Activated CD4-positive, alpha-beta memory T cell treated with anti-CD3 and anti-CD28 coated beads, Interleukin-2, amount 10 ng/mL, durations not matched to agents 7 days and 5 days (primary cell): ENCODE measurements at places on chromosomes 11 and 22.

- no peak for DNase-seq
These were observed 741 bp upstream of the MTA2 start for GRCh38 chr11:62602141-62603071.

DNA sequence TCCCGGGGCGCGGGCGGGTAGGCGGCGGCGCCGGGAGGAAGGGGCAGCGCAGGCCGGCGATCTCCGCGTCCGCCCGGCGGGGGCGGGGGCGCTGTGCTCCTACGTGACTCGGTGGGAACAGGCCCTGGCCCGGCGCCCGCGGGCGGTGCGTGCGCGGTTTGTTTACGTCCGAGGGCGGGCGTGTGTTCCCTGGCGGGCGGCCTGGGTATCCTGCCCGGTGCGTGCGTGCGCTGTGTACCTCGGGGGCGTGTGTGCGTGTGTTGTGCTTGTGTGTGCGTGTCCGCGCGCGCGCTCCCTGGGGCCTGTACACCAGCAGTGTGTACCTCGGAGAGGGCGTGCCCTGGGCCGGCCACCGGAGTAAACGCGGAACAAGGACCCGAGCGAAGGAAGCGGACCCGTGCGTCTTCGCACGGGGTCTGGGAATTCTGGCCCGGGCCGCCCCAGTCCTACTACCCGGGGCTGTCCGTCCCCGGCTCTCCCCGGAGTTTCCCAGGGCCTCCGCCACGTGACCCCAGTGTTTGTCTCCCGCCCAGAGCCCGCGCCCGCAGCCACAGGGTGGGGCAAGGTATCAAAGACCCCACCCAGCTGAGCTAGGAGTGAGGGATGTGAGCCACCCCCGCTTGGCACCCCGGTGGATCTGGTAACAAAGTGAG is 769 bp downstream of the MAFF start:
- DNase-seq: peak; percentile 69

- no peak for DNase-seq
These were observed 1.1 kb downstream of the DHCR7 start for GRCh38 chr11:71446942-71447688.

- DNase-seq: no peak
These were observed at the start of gene LRRC4C for GRCh38 chr11:41459465-41460401. Gene LRRC4C, minus strand, starts transcription at chr11:41459652.

DNA sequence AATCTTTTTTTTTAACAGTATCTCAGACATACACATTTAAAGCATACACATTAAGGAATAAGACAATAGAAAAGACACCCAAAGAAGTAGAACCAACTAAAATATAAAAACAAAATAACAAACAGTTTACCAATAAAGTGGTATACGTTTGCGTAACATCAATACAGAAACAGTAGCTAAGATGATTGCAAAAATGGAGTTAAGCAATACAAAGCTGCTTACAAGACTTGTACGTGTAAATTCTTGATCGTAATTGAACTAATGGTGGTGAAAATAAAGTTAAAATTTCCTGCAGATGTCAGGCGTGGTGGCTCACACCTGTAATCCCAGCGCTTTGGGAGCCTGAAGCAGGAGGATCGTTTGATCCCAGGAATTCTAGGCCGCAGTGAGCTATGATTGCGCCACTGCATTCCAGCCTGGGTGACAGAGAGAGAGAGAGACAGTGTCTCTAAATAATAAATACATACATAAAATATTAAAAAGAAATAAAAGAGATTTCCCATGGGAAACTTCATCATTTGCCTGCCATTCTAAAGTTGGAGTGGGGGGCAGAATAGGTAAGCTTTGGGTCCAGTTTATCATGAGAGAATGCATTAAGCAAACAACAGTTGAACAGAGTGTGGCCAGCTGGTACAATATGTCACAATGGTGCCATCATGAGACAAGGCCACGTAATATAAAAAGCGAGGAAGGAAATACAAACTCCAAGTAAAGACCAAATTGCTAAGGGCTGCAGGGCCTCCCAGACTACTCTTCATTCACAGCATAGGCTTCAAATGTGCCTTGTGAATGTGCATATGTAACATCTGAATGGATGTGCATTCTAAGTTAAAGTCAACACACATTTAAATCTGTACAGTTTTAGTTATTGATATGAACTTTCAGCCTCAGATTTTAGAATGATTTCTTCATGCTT is 38.9 kb upstream of the EED start:
- no peak for DNase-seq

DNA sequence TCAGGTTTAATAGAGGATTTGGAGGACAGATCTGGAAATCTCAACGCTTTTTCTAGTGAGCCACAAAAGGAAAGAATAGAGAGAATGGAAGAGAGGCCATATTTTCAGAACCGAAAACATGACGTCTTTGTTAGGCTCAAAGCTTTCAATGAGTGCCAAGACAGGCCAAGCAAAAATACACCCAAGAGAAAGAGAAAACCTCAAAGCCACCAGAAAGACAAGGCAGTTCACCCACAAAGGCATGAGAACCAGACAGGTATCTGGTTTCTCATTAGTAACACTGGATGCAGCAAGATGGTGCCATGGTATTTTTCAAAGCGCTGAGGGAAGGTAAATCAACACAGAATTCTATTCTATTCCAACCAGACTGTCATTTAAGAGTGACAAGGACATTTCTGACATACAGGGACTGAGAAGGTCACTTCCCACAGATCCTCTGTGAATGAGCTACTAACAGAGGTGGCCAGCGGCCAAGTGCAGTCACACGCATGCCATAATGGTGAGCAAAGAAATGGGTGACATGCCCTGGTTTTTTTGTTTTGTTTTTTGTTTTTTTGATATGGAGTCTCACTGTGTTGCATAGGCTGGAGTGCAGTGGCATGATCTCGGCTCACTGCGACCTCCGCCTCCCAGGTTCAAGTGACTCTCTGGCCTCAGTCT is 41.9 kb downstream of the TOLLIP start:
- no peak for DNase-seq

DNA sequence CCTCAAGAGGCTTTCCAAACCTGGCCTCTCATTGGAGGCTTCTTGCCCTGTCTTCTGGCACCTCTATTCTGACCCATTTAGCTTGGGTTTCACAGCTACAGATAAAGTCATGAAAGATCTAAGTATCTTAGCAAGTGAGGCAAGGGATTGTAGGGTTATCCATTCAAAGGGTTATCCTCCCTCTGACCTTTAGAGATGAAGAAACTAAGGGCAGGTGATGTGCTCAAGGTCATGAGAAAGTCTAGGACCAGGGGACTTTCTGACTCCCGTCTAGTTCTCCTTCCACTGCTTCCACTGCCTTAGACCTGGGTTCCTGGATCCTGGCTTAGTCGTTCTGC is 7.2 kb downstream of the PHOX2A start:
- DNase-seq: no peak

- no peak for DNase-seq
These were observed 74.8 kb downstream of the NAT10 start for GRCh38 chr11:34180040-34180813.

DNA sequence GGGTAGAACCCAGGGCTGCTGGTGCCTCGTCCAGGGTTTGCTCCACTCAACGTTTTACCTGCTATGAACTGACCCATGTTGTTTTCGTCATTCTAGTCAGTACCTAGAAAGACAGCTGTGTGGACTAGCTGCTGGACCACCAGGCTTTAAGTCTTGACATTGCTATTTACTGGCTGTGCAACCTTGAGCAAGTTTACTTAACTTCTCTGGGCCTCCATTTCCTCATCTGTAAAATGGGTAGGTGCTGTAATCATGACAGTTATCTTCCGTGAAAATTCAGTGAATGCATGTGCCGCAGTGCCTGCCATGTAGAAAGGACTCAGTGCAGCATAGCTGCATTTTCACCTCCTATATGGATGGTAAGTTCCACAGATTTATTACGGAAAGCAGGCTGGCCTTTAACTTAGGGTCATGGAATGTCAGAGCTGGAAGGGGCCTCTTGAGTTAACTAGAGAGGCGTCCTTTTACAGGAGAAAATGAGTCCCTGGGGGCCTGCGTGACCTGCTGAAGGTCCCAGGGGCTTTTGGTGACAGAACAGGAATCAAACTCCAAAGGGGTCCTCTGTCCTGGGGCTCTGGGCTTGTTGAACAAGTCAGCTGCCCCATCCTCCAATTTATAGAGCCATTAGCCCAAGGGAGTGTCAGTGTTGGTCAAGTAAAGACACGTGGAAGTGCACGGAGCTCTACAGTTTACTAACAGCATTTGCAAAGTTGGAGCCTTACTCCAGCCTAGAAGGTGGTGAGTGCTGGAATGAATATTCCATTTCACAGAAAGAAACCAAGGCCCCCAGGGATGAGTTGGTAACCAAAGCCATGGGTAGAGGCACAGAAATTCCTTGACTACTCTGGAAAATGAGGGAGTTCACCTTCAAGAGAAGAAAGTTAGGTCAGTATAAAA is 12.0 kb upstream of the MALAT1 start:
- no peak for DNase-seq

GRCh38 chr11:36333897-36334296 is 37.8 kb downstream of the PRR5L start:
- DNase-seq: no peak

GRCh38 chr11:100622404-100622803 is 64.7 kb upstream of the ARHGAP42 start:
- DNase-seq: no peak

- DNase-seq: no peak
These were observed 7.8 kb downstream of the DSCAML1 start for GRCh38 chr11:117789241-117789640.

DNA sequence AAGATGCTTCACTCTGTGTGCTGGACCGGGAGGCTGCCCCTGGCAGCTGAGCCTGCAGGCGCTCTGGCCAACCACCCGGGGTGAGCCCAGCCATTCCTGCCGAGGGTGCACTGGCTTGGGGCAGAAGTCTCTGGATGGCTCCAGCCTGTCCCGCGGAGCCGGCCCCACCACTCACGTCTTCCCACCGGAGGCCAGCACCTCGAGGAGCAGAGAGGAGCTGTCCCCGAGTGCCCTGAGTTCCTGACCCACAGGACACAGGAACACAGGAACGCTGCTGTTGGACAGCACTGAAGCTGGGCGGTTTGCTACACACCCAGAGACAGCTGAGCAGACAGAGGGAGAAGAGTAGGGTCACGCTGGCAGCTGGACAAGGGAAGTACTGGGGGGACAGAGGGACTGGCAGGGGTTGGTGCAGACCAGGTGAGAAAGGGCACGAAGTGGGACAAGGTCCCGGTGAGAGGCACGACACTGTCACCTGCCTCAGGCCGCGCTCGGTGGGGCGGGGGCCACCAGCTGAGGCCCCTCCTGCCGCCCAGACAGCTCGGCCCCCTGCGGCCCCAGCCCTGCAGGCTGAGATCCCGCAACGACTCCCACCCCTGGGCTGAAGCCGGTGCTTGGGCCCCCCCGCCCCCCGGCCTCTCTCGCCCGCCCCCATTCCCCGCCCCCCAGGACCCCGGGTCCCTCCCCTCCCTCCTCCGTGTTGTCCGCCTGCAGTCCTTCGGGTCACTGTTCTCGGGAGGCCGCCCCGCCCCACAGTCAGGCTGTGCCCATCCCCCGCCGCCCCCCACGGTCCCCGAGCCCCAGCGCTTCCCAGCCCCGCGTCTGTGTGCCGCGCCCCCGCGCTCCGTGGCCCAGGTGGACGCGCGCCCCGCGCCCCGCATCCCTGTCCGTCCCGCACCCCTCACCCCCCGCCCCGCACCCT is 624 bp upstream of the B4GALNT4 start:
- no peak for DNase-seq

DNA sequence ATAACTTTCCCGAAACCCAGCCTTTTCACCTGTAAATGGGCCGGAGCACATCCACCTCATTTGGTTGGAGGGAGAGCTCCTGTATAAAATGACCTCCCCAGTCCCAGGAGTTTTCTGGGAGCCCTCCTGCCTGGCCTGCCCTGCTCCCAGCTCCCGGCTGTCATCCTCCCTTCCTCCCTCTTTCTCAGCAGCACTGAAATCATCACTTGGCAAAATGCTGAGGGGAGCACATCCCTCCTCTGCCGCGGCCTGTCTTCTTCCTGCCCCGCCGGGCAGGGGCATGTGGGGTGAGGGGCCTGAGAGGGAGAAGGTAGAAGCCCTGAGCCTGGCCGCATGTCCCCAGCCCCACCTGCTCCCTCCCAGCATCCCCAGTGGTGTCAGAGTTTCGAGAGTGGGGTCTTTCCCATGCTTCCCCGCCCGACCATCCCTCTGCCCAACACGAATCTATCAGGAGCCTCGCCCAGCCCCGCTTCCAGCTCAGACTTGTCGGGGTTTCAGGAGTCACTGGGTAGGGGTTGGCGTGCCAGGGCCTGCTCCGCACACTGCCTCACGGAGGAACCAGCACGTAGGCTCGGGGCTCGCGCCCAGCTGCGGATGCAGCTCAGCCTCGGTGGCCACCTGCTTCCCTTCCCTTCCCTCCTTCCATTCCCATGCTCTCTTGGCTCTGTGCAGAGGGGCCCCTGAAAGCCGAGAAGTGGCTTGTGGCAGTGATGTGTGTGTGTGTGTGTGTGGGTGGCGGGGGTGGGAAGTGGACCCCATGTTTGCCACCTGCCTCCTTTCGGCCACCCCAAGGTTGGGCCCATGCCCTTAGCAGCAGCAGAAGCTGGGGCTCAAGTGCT is 37.1 kb downstream of the NECTIN1 start:
- DNase-seq: no peak

DNA sequence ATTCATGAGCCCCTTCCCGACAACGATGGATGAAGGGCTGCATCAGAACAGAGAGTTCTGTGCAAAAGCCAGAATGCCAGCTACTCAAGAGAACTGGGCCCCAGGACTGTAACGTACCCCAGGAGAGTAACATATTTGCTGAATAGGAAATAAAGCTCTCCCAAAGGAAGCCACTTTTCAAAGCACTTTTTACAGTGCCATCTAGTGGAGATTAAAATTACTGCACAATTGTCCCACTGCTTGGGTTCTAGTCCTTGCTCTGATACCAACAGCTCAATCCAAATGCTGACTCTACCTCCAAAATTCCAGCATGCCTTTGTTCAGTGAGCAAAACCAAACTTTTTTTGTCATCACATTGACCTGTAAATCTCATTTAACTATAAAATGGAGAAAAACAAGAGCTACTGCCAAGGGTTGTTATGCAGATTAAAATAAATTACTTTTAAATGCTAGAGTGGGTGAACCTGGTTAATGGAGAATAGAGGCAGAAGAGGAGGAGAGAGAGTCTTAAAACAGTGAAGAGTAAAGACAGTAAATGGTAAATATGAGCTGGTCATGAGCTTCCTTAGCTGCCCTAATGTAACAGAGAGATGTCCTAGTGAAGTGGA is 87.6 kb upstream of the FSHB start:
- DNase-seq: no peak

DNA sequence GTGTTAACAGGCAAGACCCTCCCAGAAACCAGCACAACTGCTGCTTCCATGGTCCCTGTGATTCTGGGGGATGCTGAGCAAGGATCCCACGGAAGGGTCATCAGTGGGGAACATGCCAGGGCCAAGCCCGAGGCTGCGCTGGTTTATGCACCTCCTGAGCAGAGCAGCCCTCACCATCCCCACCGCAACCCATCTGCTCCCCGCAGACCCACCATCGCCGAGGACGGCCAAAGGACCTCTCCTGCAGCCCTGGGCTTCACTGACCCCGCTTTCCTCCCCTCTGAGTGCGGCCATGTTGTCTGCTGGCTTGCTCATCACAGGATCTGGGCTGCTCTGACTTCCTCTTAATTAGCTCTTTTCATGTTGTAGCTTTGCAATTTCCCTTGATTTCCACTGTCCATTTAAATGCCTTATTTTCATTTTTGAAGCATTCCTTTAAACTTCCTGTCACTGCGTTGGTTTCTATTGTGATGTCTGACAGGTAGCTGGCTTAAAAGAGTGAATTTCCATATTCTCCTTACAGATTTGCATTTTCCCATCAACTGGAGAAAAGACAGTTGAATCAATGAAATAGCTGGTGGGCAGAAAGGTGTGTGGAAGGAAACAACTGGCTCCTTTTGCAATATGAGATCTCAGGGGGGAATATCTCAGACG is 14.9 kb downstream of the TP53AIP1 start:
- no peak for DNase-seq

- DNase-seq: no peak
These were observed 181.9 kb downstream of the MYO18B start for GRCh38 chr22:25923914-25924313.
